ENCODE measurements at places on chromosomes 3 and 15.

DNA sequence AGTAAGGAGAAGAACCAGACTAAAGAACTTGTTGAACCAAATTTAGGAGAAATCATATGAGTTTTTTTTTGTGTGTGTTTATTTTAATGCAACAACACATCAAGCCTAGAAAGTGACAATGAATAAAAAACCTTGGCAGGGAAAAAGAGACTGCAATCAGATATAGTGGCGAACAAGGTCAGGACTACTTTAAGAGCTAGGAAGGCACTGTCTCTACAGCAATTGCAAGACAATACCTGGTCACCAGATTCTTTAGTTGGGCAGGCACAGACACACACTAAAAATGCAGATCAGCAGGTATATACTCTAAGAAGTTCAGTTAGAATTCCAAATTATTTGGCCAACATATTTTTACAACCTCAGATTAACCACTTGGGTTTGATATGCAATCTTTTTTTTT lies 30.8 kb upstream of the GMPPB start:
- DNase-seq: no peak

- DNase-seq: no peak
Observed at GRCh38 chr3:58551636-58552180, 14.7 kb upstream of the ACOX2 start.

GRCh38 chr3:133119176-133119575 lies 81.0 kb downstream of the TMEM108 start:
- no peak for DNase-seq

GRCh38 chr15:53721334-53722087 lies 38.0 kb downstream of the WDR72 start:
- DNase-seq: no peak

- DNase-seq: no peak
Observed at GRCh38 chr3:46948830-46949671, 27.5 kb downstream of the CCDC12 start.

GRCh38 chr3:146464005-146464595 lies 5.3 kb downstream of the PLSCR2 start:
- no peak for DNase-seq

DNA sequence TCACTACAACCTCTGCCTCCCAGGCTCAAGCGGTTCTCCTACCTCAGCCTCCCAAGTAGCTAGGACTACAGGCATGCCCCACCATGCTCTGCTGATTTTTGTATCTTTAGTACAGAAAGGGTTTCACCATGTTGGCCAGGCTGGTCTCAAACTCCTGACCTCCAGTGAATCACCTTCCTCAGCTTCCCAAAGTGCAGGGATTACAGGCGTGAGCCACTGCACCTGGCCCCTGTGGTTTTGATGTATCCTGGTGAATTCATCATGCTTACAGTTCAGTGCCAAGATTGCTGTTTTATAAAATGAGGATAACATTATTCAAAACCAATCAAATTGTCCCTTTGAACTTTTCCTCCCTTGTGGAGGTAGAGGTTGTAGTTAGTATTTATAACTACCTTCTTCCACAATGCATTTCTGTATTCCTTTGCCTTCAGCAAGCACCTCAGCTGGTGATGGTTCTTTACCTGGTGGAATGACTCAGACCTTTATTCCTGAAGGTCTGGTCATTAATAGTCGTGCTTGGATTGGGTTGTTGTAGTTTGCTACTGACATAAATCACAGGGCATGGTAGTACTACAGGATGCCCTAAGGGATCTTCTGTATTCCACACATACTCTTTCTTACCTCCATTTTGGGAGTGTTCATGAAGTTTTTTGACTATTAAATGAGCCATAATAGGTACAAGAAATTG lies 76.9 kb downstream of the UBP1 start:
- DNase-seq: no peak

DNA sequence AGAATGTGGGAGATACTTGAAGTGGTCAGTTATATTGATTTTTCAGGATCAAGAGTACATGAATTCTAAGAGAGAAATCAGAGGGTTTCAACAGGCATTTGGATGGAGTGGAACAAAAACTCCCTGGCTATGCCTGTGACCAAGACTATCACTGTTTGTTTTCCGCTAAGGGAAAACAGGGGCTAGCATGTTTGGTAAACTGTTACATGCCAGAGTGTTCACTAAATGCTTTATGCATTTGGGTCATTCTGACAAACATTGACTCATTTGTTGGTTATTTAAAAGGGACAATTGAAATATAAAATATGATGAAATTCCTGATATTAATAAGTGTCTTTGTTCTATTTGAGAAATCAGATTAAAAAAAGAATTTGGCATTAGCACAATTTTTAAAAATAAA lies 603.9 kb upstream of the KCNMB2 start:
- no peak for DNase-seq

GRCh38 chr15:41836713-41837454 lies 1.8 kb upstream of the PLA2G4B start:
- DNase-seq: no peak

DNA sequence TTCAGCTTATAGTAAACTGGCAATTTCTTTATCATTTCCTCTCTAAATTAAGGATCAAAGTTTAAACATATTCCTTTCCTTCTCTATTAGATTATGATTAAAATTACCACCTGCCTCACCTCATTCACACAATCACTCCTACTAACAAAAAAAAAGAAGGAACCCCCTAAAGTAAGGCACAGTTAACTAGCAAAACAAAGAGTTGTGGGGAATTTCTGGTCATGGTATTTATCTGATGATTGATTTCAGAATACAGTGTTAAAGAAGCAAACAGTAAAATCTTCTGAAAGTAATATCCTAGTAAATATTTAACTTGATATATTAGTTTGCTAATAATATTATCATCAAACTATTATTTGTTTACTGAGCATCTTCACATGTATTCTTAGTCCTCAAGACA lies 8.8 kb downstream of the GBE1 start:
- DNase-seq: no peak
